Effector CD8-positive, alpha-beta T cell (primary cell): ENCODE measurements at places on chromosomes 11 and 22.

- DNase-seq, result no peak
Observed at GRCh38 chr11:103637295-103637694, 399.1 kb upstream of the DDI1 start.

DNA sequence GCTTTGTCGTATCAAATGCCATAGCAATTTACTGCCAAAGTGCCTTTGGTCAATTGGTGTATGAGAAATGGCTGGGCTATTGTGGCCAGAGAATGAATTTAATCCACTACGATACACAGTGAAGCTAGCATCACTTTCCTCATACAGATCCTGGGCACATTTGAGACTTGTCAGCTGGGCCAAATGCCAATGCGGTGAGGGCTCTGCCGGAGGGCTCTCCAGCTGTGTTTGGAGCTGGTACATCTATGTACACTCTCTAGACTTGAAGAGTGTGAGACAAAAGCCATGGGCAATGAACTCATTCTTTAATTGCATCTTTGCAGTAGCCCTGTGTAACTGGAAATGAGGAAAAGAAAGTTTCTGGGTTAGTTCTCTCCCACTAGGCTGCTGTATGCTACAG, 1052.9 kb downstream of the NTM start:
- DNase-seq, result no peak

- DNase-seq, result no peak
Observed at GRCh38 chr11:1644601-1645356, 15.2 kb downstream of the KRTAP5-5 start.

GRCh38 chr11:35115688-35116030, 23.3 kb upstream of the CD44 start:
- no peak for DNase-seq

GRCh38 chr22:23180893-23181720, 798 bp downstream of the BCR start:
- DNase-seq, result no peak

- no peak for DNase-seq
Observed at GRCh38 chr11:8338138-8338537, 74.5 kb upstream of the LMO1 start.

DNA sequence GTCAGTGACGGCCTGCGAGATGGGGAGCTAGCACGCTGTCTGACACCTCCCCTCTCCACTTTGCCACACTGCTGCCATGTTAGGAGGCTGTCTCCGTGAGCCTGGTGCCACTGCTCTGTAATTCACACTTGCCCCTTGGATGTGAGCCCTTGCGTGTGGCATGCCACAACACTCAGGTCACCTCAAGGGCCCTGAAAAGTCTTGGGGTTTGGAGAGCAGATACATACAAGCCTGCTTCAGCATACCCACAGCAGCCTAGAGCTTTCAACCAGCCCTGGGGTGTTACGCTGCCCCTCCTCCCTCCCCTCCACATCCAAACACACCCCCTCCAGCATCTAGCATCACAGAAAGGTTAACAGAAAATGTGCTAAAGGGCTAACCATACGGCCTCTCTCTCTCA, 69.5 kb upstream of the TBCEL start:
- no peak for DNase-seq

- no peak for DNase-seq
Observed at GRCh38 chr22:20815477-20816050, 41.7 kb downstream of the SERPIND1 start.

DNA sequence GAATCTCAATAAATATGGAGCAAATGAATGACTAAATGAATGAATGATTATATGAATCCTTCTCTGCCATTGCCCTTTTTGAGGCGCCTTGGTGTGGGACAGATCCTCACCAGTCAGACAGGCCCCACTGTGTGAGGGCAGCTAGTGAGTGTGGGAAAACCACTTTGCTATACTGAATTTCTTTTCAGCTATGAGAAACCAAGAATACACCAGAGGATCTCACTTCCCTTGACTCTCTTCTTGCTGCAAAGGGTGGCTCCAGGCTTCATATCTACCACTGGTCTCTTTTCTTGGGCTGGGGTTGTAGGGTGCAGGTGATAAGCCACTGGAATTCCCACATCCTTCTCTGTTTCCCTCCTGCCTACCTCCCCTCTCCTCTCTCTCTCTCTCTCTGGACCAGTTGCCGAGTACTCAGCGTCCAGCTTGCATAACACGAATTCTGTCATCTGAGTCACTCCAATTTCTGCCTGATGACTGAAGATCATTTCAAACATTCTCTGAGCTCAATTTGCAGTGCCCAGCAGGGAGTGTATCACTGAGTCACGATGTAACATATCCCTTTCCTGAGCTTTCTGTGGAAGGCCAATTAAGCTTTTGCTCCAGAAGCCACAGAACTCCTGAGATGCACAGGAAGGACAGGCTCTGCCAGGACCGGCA, 304.3 kb upstream of the NCAM1 start:
- DNase-seq, result no peak

DNA sequence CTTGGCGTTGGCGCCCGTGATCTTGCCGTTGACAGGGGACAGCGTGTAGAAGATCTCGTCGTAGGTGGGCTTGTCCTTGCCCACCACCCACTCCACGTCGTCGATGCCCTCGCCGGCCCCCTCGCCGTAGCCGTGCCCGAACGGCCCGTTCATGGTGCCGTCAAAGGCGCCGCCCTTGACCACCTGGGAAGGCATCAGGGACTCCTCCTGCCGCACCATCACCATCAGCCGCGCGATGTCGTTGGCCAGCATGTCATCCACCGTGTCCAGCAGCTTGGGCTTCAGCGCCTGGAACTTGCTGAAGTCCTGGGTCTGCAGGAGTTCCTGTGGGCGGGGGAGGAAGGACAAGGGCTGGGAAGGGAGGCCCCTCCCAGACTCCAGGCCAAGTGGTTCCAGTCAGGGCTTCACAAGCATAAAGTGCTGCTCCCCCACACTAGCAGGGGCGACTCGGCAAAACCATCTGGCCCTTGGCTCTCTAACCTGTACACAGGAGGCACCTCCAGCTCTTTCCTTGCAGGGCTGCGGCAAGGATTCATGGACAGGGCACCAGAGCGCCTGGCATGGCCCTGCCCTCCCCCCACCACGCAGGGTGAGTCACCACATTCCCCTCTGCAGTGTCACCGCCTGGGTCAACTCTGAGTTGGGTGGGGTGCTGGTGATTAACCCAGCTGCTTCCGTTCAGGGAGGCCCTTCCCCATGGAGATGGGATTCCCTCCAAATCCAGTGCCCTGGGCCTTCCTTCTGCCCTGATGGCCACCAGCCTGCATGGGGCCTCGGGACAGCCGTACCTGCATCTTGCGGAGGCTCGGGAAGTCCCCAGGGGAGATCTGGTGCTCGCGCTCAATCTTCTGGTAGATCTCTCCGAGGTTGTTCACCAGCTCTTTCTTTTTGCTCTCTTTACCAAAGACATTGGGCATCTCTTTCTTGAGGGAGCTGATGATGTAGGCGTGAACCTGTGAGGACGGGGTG, 10.4 kb upstream of the CDC42BPG start:
- DNase-seq, result no peak

- no peak for DNase-seq
Observed at GRCh38 chr22:19943082-19944026, 1.7 kb upstream of the TXNRD2 start.

DNA sequence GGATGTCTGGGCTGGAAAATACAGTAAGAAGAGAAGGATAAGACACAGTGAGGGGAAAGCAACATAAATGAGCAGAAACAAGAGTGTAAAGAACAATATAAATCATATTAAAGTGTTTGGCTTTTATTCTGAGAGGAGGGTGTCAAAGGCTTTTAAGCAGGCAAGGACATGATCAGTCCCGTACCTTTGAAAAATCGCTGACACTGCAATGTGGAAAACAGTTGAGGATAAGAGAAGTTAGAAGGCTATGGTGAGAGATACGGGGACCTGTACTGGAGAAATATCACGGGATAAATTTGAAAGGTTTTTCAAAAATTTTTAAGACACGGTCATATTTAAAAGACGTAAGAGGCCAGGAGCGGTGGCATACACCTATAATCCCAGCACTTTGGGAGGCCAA, 30.3 kb downstream of the CDON start:
- no peak for DNase-seq

GRCh38 chr22:48885271-48885918, 942.3 kb downstream of the BRD1 start:
- no peak for DNase-seq

- no peak for DNase-seq
Observed at GRCh38 chr11:12290477-12290922, 86.9 kb upstream of the PARVA start.

- no peak for DNase-seq
Observed at GRCh38 chr11:27496461-27496860, 10.1 kb downstream of the LIN7C start.

DNA sequence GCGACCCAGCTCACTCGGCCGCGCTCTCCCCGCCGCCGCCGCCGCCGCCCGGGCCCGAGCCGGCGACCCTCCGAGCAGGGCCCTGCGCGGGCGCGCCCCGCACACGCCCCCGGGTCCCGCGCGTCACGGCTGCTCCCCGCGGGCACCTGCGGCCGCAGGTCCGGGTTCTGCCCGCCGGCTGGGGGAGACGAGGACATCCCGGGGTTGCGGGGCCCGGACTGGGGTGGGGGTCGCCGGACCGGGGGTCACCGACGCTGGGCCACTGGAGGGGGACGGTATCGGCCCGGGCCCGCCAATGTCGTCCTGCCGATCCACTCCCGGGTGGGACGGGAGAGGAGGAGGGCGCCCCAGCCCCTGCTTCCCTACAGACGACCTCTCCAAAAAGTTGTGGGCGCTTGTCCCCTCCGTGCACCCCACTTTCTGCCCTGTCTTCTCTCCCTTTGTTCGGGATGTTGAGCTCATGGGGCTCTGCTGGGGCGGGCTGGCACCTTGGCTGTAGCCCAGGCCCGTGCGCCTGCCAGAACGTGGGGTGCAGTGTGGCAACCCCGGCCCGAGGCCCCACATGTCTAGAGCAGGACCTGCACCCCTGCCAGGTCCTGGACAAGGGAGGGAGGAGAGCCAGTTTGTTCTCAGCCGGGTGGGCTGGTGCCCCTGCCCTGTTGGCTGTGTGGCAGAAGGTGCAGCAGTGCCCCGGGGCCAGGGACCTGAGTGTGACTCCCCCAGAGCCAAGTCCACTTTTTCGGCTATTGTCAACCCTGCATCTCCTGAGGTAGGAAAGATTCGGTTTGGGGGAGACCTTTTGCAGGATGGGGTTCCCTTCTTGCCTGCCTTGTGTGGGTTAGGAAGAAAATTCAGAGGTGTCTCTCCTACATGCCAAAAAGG, 40.2 kb upstream of the CELSR1 start:
- DNase-seq, result no peak

- DNase-seq, result no peak
Observed at GRCh38 chr11:134517621-134518293, 105.7 kb upstream of the B3GAT1 start.

GRCh38 chr11:10429526-10429925, 25.5 kb upstream of the AMPD3 start:
- DNase-seq, result no peak

- no peak for DNase-seq
Observed at GRCh38 chr11:17972987-17973386, 39.9 kb downstream of the SERGEF start.

- no peak for DNase-seq
Observed at GRCh38 chr22:46178755-46179505, 28.6 kb downstream of the PPARA start.

- DNase-seq, result no peak
Observed at GRCh38 chr11:782264-783174, 5.2 kb upstream of the GATD1 start.

- peak; percentile 94 for DNase-seq
Observed at GRCh38 chr11:73779084-73779902, 8.4 kb upstream of the MRPL48 start.

GRCh38 chr22:30457981-30458380, 13.8 kb downstream of the SEC14L3 start:
- DNase-seq, result no peak
